Activated gamma-delta T cell (primary cell): ENCODE measurements at places on chromosomes 4 and X.

- DNase-seq = no peak
Observed at GRCh38 chrX:14062524-14062923, 32.8 kb upstream of the GEMIN8 start.

DNA sequence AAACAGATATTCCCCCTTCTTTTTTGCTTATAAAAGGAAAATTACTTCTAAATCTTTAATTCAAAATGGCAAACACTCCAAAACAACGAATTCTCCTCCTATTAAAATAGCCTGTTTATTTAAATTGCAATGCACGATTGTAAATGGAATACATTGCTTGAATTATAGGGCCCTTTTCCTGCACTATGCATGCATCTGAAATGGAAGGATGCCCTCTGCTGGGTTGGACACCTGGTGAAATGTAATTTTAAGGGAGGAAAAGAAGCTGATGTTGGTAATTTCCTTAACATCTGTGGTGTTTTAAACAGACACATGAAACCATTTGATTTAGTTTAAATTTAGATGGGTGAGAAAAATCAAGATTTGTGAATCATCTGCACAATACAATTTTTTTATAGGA lies 72.8 kb downstream of the GRXCR1 start:
- no peak for DNase-seq

GRCh38 chr4:15413623-15414019 lies 14.2 kb upstream of the C1QTNF7 start:
- no peak for DNase-seq

- no peak for DNase-seq
Observed at GRCh38 chr4:30835044-30835443, 114.9 kb downstream of the PCDH7 start.

GRCh38 chr4:6568689-6569332 lies 6.2 kb upstream of the MAN2B2 start:
- DNase-seq = no peak

- no peak for DNase-seq
Observed at GRCh38 chrX:102548231-102548630, 31.7 kb upstream of the TMSB15A start.

DNA sequence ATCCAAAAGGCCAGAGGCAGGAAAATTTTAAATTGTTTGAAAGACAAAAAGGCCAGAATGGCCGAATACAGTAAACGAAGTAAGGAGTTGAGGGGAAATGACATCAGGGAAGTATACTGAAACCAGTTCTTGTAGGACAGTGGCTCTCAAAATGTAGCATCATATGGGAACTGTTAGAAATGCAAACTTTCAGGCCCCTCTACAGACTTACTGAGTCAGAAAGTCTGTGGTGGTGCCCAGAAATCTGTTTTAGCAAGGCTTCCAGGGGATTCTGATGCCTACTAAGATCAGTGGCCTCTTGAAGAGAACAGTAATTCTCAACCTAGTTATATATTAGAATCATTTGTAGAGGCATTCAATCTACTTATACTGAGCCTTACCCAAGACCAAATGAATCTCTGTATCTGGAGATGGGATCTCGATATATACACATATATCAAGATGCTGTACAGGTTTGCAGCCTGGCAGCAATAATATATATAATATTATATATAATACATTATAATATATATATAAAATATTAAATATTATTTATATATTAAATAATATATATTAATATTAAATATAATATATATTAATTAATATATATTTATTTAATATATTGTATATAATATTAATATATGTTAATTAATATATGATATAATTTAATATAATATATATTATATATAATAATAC lies 39.7 kb downstream of the ADAMTS3 start:
- no peak for DNase-seq

- DNase-seq = no peak
Observed at GRCh38 chr4:1154126-1154522, 18.3 kb downstream of the SPON2 start.

GRCh38 chr4:160142579-160142978 lies 1039.7 kb downstream of the RAPGEF2 start:
- no peak for DNase-seq

DNA sequence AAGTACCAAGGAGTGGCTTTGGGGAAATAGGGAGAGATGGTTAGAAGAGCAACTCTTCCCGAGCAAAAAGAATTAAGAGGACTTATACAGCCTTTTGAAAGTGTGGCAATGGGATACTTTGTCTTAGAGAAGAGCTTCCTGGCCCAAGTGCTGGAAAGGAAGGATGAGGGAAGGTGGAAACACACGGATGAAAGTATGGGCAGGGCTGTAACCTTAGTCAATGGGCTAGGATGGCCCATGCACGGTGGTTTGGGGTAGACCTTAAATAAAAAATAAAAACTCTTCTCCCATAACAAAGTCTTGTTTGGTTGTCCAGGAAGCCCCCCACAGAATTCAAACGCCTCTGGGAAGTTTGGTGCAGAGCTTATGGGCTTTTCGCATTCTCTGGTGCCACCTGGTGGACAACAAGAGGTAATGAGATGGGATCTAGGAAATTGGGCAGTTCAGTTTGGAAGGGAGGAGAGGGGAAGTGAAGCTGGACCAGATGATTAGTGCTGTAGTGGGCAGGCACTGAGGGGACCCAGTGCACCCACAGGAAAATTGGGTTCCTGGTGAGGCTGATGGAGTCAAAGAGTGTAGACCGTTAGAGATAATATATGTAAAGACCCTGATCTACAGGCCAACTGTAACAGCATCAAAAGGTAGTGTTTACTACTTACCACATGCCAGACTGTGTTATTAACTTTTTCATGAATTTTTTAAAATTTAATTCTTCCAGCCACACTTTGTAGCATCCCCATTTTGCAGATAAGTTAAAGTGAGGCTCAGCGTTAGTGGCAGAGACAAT lies 13.8 kb upstream of the ENOX2 start:
- DNase-seq = no peak

DNA sequence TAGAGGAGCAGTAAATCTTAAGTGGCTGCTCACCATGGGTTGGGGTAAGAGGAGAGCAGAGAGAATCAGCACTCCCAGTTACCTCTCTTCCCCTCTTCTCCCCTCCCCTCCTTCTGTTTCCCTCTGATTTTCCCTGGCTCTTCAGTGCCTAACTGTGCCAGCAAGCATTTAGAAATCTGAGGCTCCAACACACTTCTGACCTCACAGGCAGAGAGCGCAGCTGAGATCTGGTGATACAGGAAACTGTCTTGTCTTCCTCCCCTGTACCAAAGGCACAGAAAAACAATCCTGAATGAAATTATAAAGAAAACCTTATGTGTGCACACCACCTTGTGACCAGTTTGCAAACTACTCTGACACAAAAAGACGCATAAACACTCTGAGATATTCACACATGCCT lies 82.4 kb upstream of the SMIM10 start:
- no peak for DNase-seq

DNA sequence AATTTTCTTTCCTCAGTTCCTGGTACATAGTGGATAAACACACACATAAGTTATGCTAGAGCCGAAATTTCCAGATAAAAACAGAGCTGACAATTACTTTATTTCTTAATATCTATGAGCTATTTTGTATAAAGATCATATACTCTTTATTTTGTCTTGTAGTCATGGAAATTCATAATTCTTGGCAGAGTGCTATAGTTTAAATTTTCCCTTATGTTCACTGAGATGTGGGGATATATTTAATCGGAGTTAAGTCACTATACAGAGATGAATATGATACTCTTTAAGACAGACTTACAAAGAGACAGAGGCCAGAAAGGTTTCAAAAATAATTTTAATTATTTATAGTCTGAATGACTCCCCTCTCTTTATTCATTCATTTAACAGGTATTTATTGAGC lies 89.7 kb downstream of the PPEF1 start:
- DNase-seq = no peak

GRCh38 chr4:15144249-15144966 lies 142.1 kb downstream of the CPEB2 start:
- DNase-seq = no peak

- DNase-seq = no peak
Observed at GRCh38 chrX:131975851-131976250, 47.3 kb upstream of the STK26 start.

GRCh38 chr4:184255871-184256642 lies 38.4 kb upstream of the ENPP6 start:
- no peak for DNase-seq

DNA sequence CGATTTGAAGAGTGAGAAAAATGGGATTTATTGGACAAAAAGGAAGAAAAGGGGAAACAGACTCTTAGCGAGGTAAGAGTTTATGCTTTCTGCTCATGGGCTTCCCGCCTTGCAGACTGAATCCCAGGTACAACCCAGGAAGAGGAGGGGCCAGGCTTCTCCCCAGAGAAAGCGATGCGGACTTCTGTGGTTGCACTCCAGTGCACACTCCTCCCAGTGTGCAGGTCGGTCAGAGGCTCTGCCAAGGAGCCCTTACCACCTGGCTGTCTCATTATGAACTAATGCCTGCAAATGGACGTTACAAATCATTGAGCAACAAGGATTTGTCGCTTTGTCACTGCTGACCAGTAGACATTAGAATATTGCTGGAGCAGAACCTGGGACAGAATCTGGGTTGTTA lies 39.9 kb upstream of the GLRA2 start:
- DNase-seq = no peak

DNA sequence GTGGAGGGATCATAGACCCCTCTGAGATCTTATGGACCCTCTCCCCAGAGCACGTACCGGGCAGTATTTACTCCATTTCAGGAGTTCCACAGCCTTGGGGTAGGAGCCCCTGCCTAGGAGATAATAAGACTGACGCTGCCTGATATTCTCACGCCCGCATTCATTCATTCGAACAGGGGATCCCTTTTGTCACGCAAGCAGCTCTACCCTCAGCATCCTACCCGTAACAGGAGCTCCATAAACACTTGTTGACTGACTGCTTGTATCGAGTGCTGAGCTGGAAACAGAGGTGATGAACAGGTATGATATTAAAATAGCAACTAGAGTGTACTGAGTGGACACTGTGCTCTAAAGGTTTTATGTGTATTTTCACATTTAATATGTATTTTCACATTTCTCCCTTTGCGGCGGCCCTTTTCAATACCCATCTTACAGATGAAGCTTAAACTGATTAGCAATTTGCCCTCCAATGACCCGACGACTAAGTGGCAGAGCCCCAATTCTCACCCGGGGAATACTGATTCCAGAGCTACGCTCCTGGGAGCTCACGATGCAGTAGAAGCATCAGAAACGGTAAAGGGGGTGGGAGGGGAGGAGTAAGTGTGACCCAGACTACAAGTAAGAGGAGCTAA lies 888 bp downstream of the RAB28 start:
- DNase-seq = no peak

- DNase-seq = no peak
Observed at GRCh38 chrX:108875548-108875947, 139.2 kb upstream of the IRS4 start.

DNA sequence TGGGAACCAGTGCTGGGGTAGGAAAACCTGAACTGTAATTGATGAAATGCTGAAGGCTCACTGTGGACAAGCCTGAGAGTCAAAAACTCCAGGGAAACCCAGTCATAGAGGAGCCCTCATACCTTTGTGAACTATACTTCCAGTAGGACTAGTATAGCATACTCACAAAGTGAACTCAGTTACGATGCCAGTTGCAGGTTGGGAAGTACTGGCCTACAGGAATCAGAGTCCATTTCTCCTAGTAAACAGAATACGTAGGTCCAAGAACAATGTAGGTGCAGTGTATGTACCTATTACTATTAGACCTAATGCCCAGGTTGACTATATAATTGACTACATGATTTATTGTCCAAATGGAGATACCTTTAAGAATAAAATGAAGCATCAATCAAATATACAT lies 8.5 kb upstream of the ANKRD17 start:
- no peak for DNase-seq

GRCh38 chr4:71004281-71004851 lies 10.9 kb downstream of the DCK start:
- DNase-seq = no peak

- no peak for DNase-seq
Observed at GRCh38 chr4:6292376-6293096, 22.9 kb downstream of the WFS1 start.

DNA sequence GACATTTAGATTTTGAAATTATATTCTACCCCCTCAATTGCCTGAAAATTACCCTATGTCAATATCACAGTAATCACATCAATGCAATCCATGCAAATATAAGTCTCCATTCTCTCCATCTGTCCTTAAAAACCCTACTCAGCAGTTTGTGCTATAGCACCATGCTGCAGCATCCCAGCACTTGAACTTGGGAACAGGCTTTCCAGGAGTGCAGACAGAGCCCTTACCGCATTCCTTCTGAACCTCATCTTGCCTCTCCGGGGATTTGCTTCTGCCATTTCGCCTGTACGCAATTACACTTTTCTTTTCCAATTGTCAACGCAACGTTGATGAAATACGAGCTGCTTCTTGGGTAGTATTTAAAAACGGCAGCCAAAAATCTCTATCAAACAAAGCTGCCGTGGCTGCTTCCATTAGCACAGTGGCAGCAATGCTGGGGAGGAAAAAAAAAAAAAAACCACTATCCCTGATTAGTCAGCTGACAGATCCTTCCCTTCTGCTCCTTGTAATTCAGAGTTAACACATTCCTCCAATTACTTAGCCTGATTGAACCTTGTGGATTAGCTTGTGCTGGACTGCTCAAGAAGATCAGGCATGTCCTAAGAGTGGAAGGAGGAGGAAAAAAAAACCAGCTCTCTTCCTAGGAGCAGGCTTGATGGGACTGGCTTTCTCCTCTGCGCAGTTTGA lies 65.6 kb downstream of the MCF2 start:
- DNase-seq = no peak

- DNase-seq = no peak
Observed at GRCh38 chrX:79719568-79720231, 294.9 kb upstream of the TBX22 start.

GRCh38 chr4:94534401-94535312 lies 82.9 kb downstream of the PDLIM5 start:
- no peak for DNase-seq

GRCh38 chr4:72136429-72136828 lies 104.6 kb downstream of the NPFFR2 start:
- no peak for DNase-seq

- no peak for DNase-seq
Observed at GRCh38 chrX:69133921-69134542, 31.2 kb downstream of the PJA1 start.

DNA sequence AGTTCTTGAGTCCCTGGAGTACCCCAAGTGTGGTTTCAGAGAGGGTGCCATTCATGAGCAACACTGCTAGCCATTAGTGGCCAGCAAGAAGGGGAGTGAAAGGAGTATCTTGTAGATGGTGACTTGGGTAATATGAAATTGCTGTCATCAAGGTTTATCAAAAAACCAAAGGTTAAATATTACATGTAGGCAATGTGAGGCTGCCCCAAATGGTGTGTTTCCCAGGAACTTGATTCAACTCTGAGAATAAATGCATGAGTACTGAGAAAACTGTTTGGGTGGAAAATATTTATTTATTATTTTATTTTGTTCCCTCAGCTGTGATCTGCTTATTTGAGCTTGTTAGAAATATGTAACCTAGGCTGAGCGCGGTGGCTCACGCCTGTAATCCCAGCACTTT lies 55.7 kb downstream of the AFF1 start:
- no peak for DNase-seq

DNA sequence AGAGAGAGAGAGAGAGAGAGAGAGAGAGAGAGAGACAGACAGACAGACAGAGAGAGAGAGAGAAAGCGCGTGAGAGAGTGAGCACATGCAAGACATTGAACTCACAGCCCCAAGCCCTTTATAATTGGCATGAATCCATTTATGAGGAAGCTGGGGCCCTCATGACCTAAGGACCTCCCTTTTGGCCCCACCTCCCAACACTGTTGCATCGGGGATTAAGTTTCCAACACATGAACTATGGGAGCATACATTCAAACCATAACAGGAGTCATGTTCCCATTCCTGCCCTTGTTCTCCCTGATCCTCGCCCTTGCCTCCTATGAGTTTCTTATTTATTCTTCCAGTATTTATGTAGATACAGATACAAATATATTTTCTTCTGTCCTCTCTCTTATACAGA lies 269.8 kb upstream of the ARX start:
- DNase-seq = no peak
